ENCODE measurements at places on chromosomes 11 and 22.

DNA sequence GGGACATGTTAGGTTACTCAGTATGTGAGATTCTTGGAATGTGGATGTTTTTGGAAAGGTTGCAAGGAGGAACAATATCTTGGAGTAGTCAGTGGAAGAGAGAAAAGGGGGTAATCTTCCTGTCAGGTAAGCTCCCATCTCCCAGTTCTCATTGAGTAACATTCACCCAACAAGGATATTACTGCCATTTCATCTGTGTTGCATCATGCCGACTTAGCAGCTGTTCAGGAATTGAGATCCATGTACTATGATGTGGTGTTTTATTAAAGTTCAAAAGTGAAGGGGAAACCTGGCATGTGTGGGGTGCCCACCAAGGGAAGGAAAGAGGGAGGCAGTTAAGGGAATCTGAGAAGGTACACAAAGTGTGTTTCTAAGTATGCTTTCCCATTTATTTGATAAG lies 58.4 kb upstream of the RASSF10 start:
- DNase-seq = no peak

- DNase-seq = no peak
Measured at GRCh38 chr11:18322818-18323570, 627 bp downstream of the GTF2H1 start.

- no peak for DNase-seq
Measured at GRCh38 chr22:18115906-18116371, 5.3 kb downstream of the TUBA8 start.

DNA sequence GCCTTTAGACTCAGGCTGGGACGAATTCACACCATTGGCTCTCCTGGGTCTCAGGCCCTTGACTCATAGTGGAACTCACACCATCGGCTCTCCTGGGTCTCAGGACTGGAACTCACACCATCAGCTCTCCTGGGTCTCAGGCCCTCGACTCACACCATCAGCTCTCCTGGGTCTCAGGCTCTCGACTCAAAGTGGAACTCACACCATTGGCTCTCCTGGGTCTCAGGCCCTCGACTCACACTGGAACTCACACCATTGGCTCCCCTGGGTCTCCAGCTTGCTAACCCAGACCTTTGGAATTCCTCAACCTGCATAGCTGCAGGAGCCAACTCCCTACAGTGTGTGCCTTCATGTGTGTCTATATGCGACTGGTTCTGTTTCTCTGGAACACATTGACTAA lies 56.7 kb downstream of the SHISAL1 start:
- no peak for DNase-seq

- DNase-seq = no peak
Measured at GRCh38 chr11:64451856-64452255, 92.9 kb downstream of the RPS6KA4 start.

DNA sequence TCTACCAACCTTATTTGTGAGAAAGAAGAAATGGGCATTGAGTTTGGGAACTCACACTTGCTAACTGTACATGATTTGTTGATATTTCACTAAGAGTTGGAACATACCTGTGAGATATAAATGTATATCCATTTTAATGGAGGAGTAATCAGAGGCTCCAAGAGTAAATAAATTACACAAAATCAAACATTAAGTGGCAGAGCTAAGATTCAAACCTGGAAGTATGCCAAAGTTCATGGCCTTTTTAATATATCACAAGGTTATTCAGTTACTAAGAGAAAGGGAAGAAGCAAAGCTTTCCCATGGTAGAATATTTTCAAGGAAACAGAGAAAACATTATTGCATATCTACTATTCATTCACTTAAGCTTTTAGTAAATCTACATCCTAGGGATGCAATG lies 1641.1 kb downstream of the FAM181B start:
- DNase-seq = no peak
